Iris pigment epithelial cell (primary cell): ENCODE measurements at places on chromosomes 1 and 21.

DNA sequence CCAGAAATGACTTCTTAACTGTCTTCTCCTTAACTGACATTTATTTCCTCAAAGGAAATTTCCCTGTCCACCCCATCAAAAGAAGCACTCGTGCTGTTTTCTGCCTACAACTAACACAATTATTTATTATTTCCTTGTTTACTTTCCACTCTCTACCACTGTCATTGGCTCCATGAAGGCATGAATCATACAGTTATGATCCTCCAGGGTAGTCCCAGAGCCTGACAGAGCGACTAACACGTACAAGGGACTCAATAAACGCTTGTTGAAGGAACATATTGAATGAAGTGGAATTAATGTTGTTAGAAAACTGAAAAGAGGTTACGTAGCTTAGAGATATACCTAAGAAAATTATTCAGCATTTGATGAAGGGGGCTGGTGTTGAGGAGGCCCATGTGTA, 20.9 kb downstream of the GREM2 start:
- DNase-seq, result no peak

DNA sequence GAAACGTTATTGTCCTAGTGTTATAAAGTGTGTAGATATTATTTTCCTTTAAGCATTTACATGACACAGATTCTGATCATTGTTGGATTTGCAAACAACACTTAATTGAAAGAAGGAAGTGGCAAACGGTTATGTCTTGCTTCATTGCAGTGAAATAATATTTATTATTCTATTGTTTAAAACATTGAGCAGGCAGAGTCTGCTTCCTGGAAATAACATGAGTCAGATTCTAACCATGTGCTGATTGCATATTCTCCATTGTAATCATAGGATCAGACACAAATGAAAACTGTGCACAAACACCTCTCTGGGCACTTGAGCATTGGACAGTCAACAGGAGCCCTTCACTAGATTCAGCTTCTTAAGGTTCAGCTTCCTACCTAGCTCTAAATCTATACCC, 46.8 kb upstream of the USP25 start:
- peak; percentile 81 for DNase-seq

DNA sequence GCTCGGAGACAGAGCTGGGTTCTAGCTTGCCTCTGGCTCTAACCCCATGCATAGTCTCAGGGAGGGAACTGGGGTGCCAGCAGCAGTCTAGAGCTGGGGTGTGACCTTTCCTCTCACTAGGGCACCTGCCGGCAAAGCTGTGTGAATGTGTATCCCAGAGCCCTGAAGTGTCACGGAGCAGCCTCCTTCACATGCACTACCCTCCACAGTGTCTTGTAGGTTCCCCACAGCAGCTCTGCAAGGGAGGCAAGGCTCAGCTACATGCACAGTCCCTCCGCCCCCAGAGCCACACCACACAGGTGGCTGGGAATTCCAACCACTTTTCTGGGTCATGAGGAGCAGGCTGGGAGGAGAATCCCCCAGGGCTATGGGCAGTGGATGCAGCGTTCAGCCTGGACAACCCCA, 7.7 kb upstream of the HPCA start:
- no peak for DNase-seq

GRCh38 chr1:76110666-76111065, 36.1 kb downstream of the ST6GALNAC3 start:
- DNase-seq, result peak; percentile 35

- DNase-seq, result no peak
Measured at GRCh38 chr21:38869196-38869595, 63.5 kb downstream of the ETS2 start.

DNA sequence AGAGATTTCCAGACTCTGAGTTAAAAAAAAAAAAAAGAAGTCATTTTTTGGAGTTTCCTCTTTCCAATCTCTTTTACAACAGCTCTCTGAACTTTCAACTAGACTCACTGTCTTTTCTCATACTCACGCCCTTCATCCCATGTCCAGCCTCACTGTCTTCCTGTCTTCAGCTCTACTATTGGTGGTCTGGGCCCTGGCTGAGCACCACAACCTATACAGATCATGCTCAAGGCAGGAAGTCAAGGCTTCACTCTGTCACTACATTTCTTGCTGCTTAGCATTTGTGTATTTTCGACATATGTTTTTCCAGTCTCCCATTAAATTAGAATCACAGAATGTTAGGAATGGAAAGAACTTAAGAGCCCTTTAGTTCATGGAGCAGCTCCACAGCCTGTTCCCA, 106.4 kb upstream of the PPP2R5A start:
- no peak for DNase-seq
